ENCODE measurements at places on chromosomes 13 and 19.

DNA sequence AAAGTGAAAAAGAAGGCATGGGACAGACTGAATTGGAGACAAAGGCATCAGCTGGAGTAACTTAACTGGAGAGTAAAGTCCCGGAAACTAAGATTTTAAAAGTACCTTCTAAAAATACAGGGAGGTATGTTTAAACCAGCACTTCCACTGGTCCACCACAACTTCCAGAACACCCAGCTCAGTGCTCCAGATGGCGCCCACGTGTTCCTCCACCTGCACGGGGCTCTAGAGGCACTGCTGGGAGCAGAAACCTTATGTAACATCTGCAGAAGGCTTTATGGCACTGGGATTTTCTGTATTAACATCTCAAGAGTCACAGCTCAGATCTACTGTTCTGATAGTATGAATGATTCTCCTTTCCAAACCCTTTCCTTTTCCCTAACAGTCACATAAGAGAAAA lies 252.1 kb downstream of the DCLK1 start:
- DNase-seq = no peak

DNA sequence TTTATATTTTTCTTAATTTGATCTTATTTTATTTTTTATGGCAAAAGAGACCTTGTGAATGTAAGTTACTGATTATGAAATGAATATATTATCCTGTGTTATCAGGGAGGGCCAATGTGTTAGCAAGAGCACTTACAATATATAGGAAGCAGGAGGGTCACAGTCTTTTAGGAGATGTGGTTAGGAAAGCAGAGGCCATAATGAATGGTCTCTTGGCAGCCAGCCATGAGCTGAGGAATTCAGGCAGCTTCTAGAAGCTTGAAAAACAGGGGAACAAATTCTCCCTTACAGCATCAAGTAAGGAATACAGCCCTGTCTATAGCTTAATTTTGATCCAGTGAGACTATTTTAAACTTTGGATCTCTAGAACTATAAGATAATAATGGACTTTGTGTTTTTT lies 2374.6 kb downstream of the PCDH9 start:
- no peak for DNase-seq

- no peak for DNase-seq
These were observed 4.6 kb downstream of the TMEM143 start for GRCh38 chr19:48359123-48359522.

DNA sequence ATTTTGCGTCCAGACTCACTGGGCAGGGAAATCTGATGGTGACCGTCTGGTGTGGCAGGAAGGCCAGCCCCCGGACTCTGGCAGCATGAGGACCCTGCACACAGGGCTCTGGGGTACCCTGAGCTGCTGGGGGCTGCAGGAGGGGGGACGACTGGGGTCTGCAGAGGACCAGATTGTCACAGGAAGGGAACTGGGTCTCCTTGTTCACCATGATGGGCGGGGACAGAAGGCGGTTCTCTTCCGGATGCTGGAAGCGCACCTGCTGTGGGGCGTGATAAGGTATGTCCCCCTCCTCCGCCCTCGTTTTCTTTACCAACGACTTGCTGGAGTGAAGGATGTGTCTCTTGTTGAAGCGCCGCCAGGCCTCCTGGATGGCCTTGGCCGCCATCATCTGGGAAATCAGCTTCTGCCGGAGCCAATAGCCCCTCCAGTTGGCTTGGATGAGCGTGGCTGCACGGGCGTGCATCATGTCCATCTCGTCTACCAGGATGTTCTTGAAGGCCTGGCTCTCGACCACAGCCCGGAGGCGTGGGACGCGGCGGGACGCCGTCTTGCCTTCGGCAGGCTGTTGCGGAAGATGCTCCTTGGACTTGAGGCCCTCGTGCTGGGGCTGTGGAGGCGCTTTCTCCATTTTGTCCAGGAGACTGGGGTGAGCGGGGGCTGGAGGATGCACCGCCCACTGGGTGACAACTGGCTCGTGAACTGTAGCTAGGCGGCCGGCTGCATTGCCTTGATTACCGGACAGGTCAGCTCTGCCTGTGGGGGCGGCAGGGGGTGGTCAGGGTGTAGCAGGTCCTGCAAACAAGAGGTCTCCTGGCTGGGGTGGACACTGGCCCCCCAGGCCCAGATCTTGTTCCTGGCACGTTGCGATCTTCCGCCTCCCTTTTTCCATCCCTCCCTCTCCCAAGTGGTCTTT lies 7.2 kb downstream of the IQCN start:
- DNase-seq = no peak

- DNase-seq = no peak
These were observed 3.9 kb upstream of the NCAN start for GRCh38 chr19:19207637-19208572.

DNA sequence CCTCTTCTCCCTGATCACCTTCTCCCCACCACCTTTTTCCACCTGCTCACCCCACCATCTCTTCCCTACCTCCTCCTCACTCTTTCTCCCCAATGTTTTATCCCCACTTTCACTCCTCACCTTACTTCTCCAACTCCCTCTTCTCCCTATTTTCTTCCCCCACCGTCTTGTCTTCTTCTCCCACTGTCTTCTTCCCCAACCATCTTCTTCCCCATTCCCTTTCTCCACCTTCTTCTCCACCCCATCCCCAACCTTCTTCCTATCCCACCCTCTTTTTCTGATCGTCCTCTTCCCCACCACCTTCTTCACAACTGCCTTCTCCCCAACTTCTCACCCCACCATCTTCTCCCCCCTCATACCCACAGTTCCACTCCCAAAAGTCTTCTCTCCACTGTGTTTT lies 929.4 kb downstream of the UQCRFS1 start:
- no peak for DNase-seq

DNA sequence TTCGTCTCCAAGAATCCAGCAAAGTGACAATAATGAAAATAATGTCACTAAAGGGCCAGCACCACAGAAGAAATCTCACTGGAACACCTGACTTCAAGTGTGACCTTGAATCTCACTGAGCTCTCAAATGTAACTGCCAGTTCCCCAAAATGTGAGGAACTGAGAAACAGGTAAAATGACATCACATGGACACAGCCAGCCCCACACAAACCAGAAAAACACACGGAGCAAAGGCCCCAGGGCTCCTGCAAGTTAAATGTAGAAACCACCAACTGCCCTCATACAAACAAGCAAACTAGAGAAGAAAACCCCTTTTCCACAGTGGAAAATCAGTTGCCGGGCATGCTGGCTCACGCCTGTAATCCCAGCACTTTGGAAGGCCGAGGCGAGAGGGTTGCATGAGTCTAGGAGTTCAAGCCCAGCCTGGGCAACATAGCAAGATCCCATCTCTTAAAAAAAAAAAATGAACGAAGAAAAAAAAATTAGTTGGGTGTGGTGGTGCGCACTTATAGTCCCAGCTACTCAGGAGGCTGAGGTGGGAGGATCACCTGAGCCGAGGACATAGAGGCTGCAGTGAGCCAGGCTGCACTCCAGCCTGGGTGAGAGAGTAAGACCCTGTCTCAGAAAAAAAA lies 8.7 kb upstream of the KANK2 start:
- DNase-seq = no peak
